Cardiac muscle cell (in vitro differentiated cells and primary cell): ENCODE measurements at places on chromosomes 1 and 21. TPM values are rescaled to one million over a fixed set of nuclear protein-coding genes. Genes with fewer than 3 reads are reported as not detected.

The SLAMF8 gene
- not detected in 2 replicates for polyA plus RNA-seq

The ARTN gene
- polyA plus RNA-seq = 50.5 and 60.4 TPM in 2 replicates

The THRAP3 gene
- 48.6 and 63.6 TPM in 2 replicates for polyA plus RNA-seq

The TAS1R1 gene
- 0.17 TPM in 1 of 2 replicates, not detected in the other for polyA plus RNA-seq

The PRKAA2 gene
- polyA plus RNA-seq = 6.4 and 10.2 TPM in 2 replicates

The CFAP141 gene
- polyA plus RNA-seq = not detected in 2 replicates

The TEX38 gene
- polyA plus RNA-seq = 0.27 and 1.4 TPM in 2 replicates

The ZNF695 gene
- polyA plus RNA-seq = 2.0 and 3.7 TPM in 2 replicates

The TCP10L gene
- polyA plus RNA-seq = 4.5 and 4.7 TPM in 2 replicates

The CD5L gene
- polyA plus RNA-seq = not detected in 2 replicates

The GREM2 gene
- polyA plus RNA-seq = 13.0 and 17.2 TPM in 2 replicates

The GALE gene
- polyA plus RNA-seq = 38.7 and 65.7 TPM in 2 replicates

The FLG2 gene
- not detected in 2 replicates for polyA plus RNA-seq

The CFHR3 gene
- not detected in 2 replicates for polyA plus RNA-seq

The AIRE gene
- not detected in 2 replicates for polyA plus RNA-seq

The KRTAP10-3 gene
- not detected in 2 replicates for polyA plus RNA-seq

The ASCL5 gene
- polyA plus RNA-seq = 0.16 TPM in 1 of 2 replicates, not detected in the other

The RRAGC gene
- 10.3 and 13.7 TPM in 2 replicates for polyA plus RNA-seq

The FCGR1A gene
- 0.12 and 0.64 TPM in 2 replicates for polyA plus RNA-seq

The TMEM54 gene
- polyA plus RNA-seq = 17.1 and 41.4 TPM in 2 replicates

The PCAT6 gene
- 67.4 and 92.9 TPM in 2 replicates for polyA plus RNA-seq

The HYI gene
- 15.5 and 35.2 TPM in 2 replicates for polyA plus RNA-seq

The IFI44L gene
- not detected in 2 replicates for polyA plus RNA-seq

The LEFTY2 gene
- polyA plus RNA-seq = 2.7 and 9.0 TPM in 2 replicates

The CASZ1 gene
- polyA plus RNA-seq = 53.5 and 68.2 TPM in 2 replicates

The MPL gene
- polyA plus RNA-seq = 0.10 TPM in 1 of 2 replicates, not detected in the other

The KCNA3 gene
- not detected in 2 replicates for polyA plus RNA-seq

The S100A12 gene
- not detected in 2 replicates for polyA plus RNA-seq

The TSPEAR gene
- polyA plus RNA-seq = 3.4 and 5.3 TPM in 2 replicates

The GJA8 gene
- not detected in 2 replicates for polyA plus RNA-seq
